ENCODE measurements at places on chromosomes 7 and 10.

- no peak for DNase-seq
Observed at GRCh38 chr7:18508443-18509427, 13.2 kb downstream of the HDAC9 start.

DNA sequence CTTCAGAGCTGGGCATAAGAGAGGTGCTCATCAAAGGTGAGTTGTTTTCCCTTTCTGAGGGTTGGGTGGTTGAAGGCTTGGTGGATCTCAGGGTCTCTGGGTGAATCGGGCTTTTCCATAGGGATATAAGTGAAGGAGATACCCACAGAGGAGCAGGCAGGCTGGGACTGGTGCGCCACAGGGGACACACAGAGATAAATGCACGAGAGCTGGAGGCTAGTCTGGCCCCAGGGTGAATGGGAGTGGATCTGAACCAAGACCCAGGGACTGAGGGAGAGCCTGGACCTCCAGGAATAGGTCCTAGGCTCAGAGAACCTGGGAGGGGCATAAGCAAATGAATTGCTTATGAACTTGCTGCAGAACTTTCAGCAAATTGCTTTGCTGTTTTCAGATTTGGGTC is 61.5 kb downstream of the LRRC18 start:
- DNase-seq: no peak

- no peak for DNase-seq
Observed at GRCh38 chr10:29473087-29473356, 161.7 kb downstream of the SVIL start.

- DNase-seq: no peak
Observed at GRCh38 chr7:113142385-113143119, 24.2 kb upstream of the SMIM30 start.

DNA sequence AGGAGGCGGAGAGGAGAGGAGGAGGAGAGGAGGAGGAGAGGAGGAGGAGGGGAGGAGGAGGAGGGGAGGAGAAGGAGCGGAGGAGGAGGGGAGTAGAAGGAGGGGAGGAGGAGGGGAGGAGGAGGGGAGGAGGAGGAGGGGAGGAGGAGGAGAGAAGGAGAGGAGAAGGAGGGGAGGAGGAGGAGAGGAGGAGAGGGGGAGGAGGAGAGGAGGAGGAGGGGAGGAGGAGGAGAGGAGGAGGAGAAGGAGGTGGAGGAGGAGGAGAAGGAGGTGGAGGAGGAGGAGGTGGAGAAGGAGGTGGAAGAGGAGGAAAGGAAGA is 15.5 kb upstream of the CRCP start:
- DNase-seq: no peak

DNA sequence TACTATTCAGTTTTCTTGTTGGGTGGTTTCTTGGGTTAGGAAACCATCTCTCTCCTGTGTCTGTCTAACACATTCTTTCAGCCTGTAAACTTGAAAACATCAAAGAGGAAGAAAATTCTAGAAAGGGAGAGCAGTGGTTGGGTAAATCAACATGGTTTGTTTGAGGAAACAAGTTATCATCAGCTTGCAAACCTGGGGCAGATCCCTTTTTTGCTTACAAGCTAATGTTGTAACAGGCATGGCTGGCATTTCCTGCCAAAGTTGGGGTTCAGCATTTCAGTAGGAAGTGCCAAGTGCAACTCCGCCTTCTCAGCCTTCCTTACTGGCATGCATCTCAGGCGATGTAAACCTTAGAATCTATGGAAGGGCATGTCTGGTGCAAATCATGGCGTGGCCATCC is 112.6 kb downstream of the EEPD1 start:
- no peak for DNase-seq

- no peak for DNase-seq
Observed at GRCh38 chr7:150408393-150409299, 29.5 kb downstream of the ZNF775 start.

DNA sequence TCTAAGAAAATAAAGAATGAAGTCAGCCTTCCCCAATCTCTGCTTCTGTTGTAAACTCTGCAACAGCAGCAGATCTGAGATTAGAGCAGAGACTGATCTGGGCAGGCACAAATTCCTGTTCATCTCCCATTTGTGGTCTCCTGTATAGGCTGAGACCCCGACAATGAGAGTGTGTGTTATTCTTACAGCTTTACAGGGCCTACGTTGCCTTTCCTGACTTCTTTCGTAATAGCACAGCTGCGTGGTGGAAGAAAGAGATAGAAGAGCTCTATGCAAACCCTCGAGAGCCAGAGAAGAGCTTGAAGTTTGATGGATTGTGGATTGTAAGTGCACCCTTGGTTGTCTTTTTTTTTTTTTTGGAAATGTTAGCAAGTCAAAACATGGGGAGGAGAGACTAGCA is 72.1 kb downstream of the PRSS58 start:
- no peak for DNase-seq

- DNase-seq: no peak
Observed at GRCh38 chr10:128422190-128422589, 296.0 kb upstream of the MKI67 start.

GRCh38 chr10:65273115-65273514 is 1652.7 kb upstream of the LRRTM3 start:
- no peak for DNase-seq

GRCh38 chr7:141295367-141295895 is 221.6 kb downstream of the TMEM178B start:
- DNase-seq: no peak

- no peak for DNase-seq
Observed at GRCh38 chr7:36430186-36430585, 40.5 kb downstream of the ANLN start.

DNA sequence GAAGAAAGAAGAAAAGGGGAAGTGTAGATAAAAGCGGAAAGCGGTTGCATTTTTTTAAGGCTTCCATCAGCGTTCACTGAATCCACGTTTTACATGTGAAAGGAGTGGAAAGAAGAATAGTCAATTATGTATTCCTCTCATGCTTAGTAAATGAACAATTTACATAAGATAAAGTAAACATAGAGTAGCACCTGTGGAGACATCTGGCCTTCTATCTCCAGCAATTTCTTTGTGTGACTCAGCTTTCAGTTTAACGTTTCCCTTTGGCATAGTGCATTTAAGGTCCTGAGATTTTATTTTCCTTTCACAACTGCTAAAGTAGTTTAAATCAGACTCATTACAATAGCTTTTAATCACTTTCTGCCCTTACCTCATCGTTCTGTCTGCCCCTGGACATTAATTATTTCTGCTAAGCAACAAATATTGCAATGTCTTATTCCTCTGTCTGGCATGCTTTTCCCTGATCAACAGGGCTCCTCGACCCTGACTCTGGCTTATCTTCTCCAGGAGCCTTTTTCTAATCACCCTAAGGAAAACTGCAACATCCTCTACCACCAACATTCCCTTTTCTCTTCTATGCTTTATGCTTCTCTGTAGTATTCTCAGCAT is 383.5 kb upstream of the VWC2 start:
- DNase-seq: no peak

GRCh38 chr7:140312141-140312846 is 86.0 kb downstream of the SLC37A3 start:
- DNase-seq: no peak

GRCh38 chr7:108296911-108297310 is 159.3 kb downstream of the NRCAM start:
- DNase-seq: no peak

- no peak for DNase-seq
Observed at GRCh38 chr10:133292919-133293809, 15.5 kb downstream of the TUBGCP2 start.
